ENCODE measurements at places on chromosomes 3 and 15.

GRCh38 chr3:58666683-58667082 is at the start of gene FAM3D:
FAM3D (minus strand) TSS chr3:58666774; CDS start chr3:58655563, 11,211 bp downstream.
- DNase-seq = no peak

DNA sequence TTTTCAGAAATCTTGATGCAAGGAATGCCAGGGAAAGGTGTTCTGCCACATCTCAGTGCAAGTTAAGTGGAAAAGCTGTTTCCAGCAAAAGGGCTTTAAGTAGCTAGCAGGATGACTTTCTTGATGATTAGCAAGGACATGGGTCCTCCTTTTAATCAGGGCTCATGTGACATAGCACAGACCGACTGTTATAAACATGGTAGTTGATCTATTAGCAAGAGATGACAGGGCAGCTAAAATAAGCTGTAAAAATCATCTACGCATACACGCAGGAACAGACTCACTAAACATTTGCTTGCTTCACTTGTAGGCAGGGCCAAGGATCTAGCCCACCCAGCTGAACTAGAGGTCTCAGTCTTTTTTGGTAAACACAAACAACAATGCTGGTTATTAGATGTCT is 69.0 kb downstream of the GOLIM4 start:
- no peak for DNase-seq

GRCh38 chr3:31402117-31402516 is 130.6 kb upstream of the STT3B start:
- DNase-seq = no peak

DNA sequence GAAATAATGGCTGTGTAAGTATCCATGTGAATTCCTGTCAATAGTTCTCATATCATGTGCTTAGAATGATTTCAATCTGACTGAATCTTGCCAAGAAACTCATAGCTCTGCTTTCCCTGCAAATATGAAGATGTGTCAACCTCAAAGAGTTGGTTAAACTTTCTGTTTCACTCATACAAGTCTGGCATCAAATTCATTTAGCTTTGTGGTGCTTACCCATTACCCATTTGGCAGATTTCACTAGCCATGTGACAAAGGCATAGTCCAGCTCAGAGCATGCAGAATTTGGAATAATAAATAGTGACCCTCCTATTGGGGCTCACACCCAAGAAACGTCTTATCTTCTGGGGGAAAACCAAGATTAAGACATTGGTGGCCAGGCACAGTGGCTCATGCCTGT is 256.6 kb upstream of the TPRG1 start:
- DNase-seq = no peak

GRCh38 chr3:155701882-155702465 is 42.9 kb downstream of the PLCH1 start:
- DNase-seq = no peak

- no peak for DNase-seq
These were observed 25.3 kb upstream of the SLC6A11 start for GRCh38 chr3:10790713-10791112.

GRCh38 chr3:183182732-183183610 is 20.4 kb upstream of the LAMP3 start:
- DNase-seq = no peak

- no peak for DNase-seq
These were observed 230.9 kb upstream of the RORA start for GRCh38 chr15:61459785-61460707.

DNA sequence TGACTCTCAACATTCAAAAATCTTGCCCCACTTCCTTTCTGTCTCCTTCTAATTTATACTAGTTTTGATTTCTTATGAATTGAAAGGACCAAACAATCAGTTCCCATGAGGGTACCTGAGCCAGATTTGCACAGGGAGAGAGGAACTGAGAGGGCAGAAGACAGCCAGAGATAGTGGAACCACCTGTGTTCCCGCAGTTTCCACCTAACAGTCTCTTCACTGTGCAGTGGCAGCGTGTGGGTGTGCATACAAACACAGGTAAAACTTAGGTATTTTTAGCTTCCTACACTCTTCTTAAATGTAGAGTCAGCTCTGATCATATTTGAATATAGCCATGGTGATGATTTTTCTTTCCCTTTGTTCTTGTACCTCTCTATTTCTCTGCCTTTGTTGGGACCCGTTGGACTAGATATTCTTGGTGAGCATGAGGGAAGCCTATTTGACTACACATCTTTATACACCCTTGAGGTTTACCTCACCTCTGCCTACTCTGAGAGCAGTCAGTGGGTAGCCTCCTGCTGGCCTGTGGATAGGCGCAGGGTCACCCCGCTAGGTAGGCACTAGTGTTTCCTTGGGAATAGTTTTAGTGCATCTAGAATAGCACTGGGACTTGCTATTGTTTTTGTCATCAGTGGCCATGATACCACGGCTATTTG is 58.8 kb downstream of the MAP3K13 start:
- DNase-seq = no peak

DNA sequence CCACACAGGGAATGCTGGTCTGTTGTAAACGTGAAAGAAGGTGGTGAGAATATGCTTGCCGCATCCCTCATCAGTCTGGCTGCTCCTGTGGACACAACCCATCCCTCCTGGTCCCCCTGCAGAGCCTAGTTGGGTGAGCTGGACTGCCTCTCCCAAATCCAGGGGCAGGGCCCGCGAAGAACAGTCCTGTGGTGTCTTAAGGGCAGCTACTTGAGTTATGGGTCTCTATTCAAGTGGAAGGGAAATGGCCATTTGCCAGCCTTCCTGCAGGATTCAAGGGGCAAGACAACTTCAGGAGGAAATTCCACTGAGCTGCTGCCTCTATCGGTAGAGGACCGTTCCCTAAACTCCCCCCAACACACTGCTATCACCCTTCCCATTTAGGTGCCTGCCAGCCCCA is 98.9 kb downstream of the IQSEC1 start:
- DNase-seq = no peak

Data from H54 (cell line).